Right lobe of liver (tissue), 6 donors: ENCODE measurements at places on chromosomes 16 and 17.

- peak; percentile 81 for DNase-seq
Measured at GRCh38 chr17:17812211-17813054, 24.4 kb downstream of the SREBF1 start.

GRCh38 chr16:47705266-47705665 is 244.1 kb downstream of the PHKB start:
- no peak for DNase-seq

- peak; percentile 48 for DNase-seq
Measured at GRCh38 chr16:74107795-74108610, 188.6 kb upstream of the PSMD7 start.

- no peak for DNase-seq
Measured at GRCh38 chr16:9578459-9578858, 487.0 kb downstream of the HAPSTR1 start.

DNA sequence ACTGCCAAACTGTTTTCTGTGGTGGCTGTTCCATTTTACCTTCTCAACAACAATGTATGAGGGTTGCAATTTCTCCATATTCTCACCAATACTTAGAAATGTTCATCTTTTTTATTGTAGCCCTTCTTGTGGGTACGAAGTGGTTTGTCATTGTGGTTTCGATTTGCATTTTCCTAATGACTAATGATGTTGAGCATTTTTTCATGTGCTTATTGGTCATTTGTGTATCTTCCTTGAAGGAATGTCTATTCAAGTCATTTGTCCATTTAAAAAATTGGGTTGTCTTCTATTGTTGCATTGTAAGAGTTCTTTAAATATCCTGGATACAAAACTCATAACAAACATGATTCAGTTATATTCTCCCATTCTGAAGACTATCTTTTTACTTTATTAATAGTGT is 47.5 kb upstream of the CCL2 start:
- DNase-seq = no peak
